ENCODE measurements at places on chromosomes 3 and 15. TPM values are rescaled to one million over a fixed set of nuclear protein-coding genes. Genes with fewer than 3 reads are reported as not detected.

Gene UCN2
- total RNA-seq = 0.13 TPM

Gene TMOD2
- total RNA-seq = 3.7 TPM

GRCh38 chr3:187264911-187265310 lies 26.6 kb downstream of the MASP1 start:
- DNase-seq = no peak

DNA sequence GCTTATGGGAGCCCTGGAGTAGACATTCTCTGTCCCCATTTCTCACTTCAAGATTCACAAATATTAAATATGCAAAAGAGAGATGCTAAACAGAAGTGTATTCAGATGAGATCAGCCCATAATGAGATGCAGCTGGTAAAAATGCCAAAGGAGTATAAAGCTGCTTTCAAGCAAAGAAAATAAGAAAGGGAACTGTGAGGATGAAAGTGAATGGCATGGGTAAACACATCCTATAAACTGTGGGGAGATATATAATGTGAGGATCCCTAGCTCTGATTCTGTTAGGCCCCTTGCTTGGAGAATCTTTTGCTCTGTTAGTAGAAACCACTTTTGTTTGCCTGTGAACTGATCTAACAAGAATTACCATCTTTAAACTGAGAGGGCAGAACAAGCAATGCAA lies 396.6 kb downstream of the SOX2 start:
- no peak for DNase-seq

Gene C3orf49
- not detected for total RNA-seq

Gene ADAMTS9
- 0.11 TPM for total RNA-seq

Gene SLC27A2
- 14.4 TPM for total RNA-seq

Gene SPPL2A
- 72.8 TPM for total RNA-seq

Gene BBS4
- 15.0 TPM for total RNA-seq

Gene ZNF774
- total RNA-seq = 1.0 TPM

DNA sequence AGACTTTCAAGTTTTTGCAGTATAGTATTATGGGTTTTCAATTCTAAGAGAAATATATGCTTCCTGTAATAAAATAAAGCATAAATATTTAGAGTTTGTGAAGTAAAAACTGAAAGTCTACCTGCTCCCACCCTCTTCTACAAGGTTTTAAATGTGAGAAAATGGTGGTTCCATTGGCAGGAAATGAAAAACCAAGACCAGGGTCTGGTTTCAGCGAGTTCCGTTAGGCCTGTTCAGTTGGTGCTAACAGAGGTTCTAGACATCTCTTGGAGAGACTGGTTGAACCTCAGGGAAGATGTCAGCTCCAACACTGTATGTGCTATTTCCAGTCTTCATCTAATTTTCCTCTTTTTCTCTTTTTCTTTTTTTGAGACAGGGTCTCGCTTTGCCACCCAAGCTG lies 11.8 kb upstream of the MYO1E start:
- DNase-seq = no peak

Gene ATP8B4
- total RNA-seq = 1.4 TPM

Gene CPNE9
- not detected for total RNA-seq
